Parietal lobe (tissue), 2 donors: ENCODE measurements at places on chromosomes 2 and 18. TPM values are rescaled to one million over a fixed set of nuclear protein-coding genes. Genes with fewer than 3 reads are reported as not detected.

GPC1 gene
- total RNA-seq: 89.2 TPM

IAH1 gene
- 89.2 TPM for total RNA-seq

TUBA3E gene
- not detected for total RNA-seq

ITM2C gene
- 100 TPM for total RNA-seq

SNTG2 gene
- 8.5 TPM for total RNA-seq

TCF23 gene
- not detected for total RNA-seq

HOXD13 gene
- not detected for total RNA-seq

REEP1 gene
- 191 TPM for total RNA-seq

CFAP65 gene
- total RNA-seq: 0.63 TPM

PCARE gene
- not detected for total RNA-seq

CNTNAP5 gene
- 65.1 TPM for total RNA-seq

RNF125 gene
- 1.9 TPM for total RNA-seq

SERPINB11 gene
- not detected for total RNA-seq

PIEZO2 gene
- 2.8 TPM for total RNA-seq

LCT gene
- total RNA-seq: not detected

SCG2 gene
- total RNA-seq: 50.7 TPM

REG3G gene
- total RNA-seq: not detected

STON1 gene
- total RNA-seq: 10.6 TPM

BCL2 gene
- total RNA-seq: 49.1 TPM

POTEJ gene
- not detected for total RNA-seq

WNT10A gene
- total RNA-seq: not detected
